ENCODE measurements at places on chromosomes 16 and 17. TPM values are rescaled to one million over a fixed set of nuclear protein-coding genes. Genes with fewer than 3 reads are reported as not detected.

SLFN14 gene
- 0.31 TPM for total RNA-seq

HOXB2 gene
- 0.16 TPM for total RNA-seq

KRTAP9-2 gene
- total RNA-seq = not detected

ITGB3 gene
- total RNA-seq = 2.2 TPM

USH1G gene
- total RNA-seq = 0.16 TPM

Measured in occipital lobe (tissue), 3 donors.